ENCODE measurements at places on chromosomes 1 and 21.

GRCh38 chr1:109932679-109933078 lies 22.0 kb downstream of the CSF1 start:
- no peak for DNase-seq

GRCh38 chr1:25757151-25757845 lies 42.7 kb upstream of the SELENON start:
- no peak for DNase-seq

DNA sequence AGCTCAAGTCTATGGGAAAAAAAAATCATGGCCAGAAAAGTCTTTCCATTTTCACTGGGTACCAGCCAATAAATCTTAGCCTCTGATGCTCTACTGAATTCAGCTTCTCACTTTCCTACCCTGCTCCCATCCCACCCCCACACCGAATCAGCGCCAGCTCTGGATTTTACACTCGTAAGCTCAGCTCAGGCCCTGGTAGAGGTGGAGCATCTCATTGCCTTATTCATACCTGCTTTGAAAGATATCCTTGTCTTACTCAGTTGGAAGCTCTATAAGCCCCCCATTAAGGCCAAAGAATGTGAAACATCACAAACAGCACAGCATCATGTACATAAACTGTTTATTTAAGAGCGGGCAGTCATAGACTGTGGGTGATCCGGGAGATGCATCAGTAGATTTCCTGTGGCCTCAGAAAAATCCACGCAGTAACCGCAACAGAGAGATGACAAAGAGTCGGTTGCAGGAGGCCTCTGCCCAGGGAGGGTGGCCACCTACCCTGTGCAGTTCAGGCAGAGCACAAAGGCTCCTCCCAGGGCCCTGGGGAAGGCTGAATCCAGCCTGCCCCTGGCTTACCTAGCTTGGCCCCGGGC lies 36.4 kb upstream of the ETS2 start:
- no peak for DNase-seq

GRCh38 chr1:37068260-37068659 lies 33.9 kb upstream of the GRIK3 start:
- DNase-seq, result no peak

GRCh38 chr1:94475232-94475631 lies 57.0 kb downstream of the ABCD3 start:
- DNase-seq, result no peak

DNA sequence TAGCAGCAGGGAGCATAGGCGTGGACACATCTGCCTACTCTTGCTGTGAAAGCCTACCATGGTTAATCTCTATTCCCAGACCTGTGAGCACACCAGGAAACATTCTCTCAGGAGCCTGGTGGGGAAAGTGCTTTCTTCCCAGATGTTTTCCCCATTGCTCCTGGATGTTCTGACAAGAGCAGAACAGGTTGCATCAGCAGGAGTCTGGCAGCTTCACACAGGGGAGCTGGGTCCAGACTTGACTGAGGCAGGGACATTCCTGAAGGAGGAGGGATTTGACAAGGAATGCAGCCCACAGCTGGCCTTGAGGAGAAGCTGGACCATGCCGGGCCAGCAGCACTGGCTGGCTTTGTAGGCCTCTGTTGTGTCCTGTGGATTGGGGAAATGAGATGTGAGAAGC lies 21.0 kb upstream of the ARTN start:
- no peak for DNase-seq

DNA sequence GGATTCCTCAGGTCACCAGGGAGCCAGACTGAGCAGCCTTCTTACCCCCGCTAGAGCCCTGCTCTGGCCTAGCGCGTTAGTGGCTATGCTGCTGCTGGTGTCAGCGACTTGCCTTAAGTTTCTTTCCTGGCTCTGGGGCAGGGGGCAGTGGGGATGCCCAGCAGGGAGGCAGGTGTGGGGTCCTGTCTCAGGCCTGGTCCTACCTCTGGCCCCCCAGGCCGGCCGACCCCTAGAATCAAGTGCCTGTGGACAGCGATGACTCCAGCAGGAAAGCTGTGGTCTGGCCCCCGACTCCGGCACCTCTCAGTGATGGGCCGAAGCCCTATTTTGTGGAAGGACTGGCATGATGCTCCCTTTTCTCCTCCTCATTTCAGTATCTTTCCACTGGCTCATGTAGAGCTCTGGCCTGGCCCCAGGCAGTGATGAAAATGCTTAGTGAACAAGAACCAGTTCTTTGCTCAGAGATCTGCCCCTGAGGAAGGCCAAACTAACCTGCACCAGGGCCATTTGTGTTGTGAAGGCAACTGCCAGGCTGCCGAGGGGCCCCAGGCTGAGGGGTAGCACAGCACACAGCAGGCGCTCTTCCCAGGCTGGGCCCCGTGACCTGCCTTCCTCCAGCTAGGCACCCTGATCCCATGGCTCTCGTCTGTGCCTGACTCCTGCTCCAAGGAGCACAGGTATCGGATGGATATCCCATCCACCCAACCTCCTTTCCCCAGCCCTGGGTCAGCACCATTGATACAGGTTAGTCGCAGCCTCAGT lies 23.7 kb downstream of the MRPL37 start:
- no peak for DNase-seq

GRCh38 chr1:22447621-22448111 lies 4.0 kb upstream of the ZBTB40 start:
- no peak for DNase-seq

GRCh38 chr1:15771836-15772515 lies 13.4 kb downstream of the FBLIM1 start:
- no peak for DNase-seq

GRCh38 chr1:83929184-83929583 lies 69.7 kb downstream of the TTLL7 start:
- DNase-seq, result no peak

- DNase-seq, result no peak
Observed at GRCh38 chr1:185895208-185895900, 161.2 kb downstream of the HMCN1 start.

DNA sequence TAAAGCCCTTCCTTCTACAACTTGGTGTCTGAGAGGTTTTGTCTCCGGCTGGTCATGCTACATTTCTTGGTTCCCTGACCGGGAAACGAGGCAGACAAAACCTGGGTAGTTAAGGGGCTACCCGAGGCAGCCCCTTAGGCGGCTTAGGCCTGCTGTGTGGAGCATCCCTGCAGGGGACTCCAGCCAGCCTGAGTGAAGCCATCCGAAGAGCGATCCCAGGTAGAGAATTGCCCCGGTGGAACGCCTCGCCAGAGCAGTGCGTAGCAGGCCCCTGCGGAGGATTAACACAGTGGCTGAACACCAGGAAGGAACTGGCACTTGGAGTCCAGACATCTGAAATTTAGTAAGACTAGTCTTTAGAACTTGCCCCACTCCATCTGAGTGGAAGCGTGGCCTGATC lies 21.2 kb upstream of the MYOCOS start:
- DNase-seq, result no peak

GRCh38 chr1:67612788-67613241 lies 72.2 kb upstream of the GADD45A start:
- DNase-seq, result no peak

GRCh38 chr1:170789063-170789462 lies 125.1 kb downstream of the PRRX1 start:
- DNase-seq, result no peak

- DNase-seq, result no peak
Observed at GRCh38 chr1:64162151-64162550, 41.3 kb upstream of the UBE2U start.

GRCh38 chr1:113895961-113896360 lies 8.6 kb upstream of the BCL2L15 start:
- no peak for DNase-seq

GRCh38 chr1:184287001-184287400 lies 99.8 kb upstream of the C1orf21 start:
- DNase-seq, result no peak

GRCh38 chr21:26041431-26042180 lies 129.0 kb downstream of the APP start:
- no peak for DNase-seq

DNA sequence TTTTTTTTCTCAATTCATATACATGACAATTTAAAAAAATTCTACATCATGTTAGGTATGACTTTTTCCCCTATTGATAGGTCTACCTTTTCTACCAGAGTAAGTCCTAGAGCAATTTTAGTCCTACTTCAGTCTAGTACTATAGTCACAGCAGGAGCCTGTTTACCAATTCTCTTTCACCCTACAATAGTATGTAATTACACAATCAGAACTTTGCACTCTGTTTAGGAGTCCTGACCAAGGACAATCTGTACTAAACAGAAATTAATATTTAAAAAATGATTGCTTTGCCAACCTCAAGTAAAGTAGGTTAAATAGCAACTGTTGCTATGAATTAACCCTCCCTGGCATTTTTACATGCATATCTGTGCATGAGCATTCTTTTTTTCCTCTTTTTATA lies 810 bp upstream of the CYP4A11 start:
- DNase-seq, result no peak

DNA sequence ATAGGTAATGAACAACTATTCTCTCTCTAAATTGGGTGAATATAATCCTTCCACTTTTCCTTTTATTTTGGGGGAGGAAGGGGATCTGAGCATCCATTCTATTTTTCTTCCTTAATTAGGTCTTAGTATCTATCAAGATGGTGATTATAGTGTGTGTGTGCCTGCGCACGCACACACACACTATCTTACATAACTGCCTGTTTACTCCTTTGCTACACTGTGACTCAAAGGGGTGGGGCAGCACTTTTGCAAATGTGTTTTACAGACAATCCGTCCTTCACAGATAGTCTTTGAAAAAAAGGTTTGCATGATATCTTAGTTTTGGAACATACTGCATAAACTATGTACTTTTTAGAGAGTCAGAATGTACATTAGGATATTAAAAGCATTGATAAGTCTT lies 191.5 kb downstream of the SDCCAG8 start:
- no peak for DNase-seq

DNA sequence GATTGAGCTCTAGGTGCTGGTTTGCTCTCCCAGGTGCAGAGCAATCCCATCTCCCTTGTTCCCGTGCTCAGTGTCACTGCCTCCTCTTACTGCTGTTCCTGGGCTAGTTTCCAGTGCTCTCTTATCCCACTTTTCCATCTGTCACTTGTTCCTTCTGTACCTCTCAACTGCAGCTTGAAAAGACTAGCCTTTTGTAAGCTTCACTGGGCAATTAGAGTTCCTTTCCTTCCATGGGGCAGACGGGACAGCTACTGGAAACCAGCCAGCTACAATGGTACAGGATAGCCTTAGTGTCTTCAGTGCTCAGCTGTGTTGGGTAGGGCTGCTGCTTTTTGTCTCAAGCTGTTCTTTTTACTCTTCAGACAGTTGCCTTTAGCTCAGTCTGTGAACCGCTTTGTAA lies 31.6 kb downstream of the AGT start:
- no peak for DNase-seq

DNA sequence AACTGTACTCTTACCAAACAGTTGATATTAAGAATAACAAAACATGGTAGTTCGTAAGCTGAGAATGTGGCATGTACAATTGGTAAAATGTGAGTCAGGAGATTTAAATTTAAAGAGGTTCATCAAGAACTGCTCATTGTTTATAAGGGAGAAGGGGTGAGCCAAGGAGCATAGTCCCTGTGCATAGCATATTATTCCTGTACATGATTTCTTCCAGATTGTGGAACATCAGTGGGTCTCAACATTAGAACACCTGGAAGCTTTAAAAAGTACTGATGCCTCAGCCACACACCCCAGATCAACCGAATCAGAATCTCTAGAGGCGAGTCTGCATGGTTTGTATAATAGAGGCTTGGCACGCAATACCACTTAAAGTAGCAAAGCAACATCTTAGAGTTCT lies 56.1 kb downstream of the KCTD3 start:
- no peak for DNase-seq

DNA sequence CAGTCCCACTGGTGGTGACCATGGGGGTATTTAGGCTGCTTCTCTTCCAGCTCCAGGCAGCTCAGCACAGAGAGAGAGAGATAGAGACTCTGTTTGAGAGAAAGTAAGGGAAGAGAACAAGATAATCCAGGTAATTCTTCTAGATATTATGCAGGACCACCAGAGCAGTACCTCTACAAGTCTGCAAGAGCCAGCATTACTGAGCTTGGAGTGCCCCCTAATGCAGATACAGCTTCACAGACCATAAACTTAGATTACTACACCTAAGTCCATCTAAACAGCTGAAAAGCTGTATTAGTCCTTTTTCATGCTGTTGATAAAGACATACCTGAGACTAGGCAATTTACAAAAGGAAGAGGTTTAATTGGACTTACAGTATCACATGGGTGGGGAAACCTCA lies 570.3 kb downstream of the LRRIQ3 start:
- no peak for DNase-seq

- peak; percentile 23 for DNase-seq
Observed at GRCh38 chr1:40232444-40232843, 15.3 kb upstream of the TMCO2 start.

GRCh38 chr1:221631556-221631955 lies 110.3 kb downstream of the DUSP10 start:
- DNase-seq, result no peak

- no peak for DNase-seq
Observed at GRCh38 chr1:202167708-202168415, 7.5 kb upstream of the PTPN7 start.

DNA sequence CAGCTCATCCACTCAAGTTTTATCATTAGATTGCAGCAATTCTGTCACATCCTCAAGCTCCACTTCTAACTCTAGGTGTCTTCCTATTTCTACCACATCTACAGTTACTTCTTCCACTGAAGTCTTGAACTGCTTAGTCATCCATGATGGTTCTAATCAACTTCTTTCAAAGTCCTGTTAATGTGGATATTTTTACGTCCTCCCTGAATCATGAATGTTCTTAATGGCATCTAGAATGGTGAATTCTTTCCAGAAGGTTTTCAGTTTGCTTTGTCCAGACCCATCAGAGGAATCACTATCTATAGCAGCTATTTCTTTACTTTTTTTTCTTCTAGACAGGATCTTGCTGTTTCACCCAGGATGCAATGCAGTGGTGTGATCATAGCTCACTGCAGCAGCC lies 78.0 kb upstream of the RNPC3 start:
- no peak for DNase-seq

DNA sequence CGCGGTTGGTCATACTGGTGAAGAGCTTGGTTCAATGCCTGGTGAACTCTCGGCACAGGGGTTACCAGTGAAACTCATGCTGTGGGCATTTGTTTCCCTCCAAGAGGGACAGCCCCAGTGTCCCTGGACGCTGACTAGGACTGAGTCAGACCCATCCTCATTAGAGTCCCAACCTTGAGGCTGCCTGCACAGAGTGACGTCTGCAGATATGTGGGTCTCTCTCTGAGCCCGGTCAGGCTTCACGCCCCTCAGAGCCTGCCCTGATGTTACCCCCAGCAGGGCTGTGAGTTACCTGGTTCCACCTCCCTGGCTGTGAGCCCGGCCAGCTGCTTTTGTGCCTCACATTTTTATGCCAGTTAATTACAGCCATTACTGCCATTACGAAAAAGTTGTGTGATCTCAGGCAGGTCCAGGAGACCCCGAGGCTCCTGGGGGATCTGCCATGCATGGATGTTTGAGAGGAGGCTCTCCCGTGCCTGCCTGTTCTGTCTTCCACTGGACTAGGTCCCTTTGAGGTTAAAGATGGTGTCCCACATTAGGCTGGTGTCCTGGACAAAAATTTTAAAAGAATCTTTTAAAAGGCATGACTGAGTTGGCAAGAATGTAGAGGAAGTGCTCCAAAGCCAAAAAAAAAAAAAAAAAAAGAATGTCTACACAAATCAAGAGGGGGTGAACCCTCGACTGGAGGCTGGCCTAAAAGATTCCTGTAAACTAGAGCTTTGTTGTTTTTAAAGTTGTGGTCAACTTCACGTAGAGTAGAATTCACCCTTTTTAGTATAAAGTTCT lies 36.6 kb upstream of the PADI1 start:
- no peak for DNase-seq

Measured in T follicular helper cell (primary cell).